Panc1 (cell line): ENCODE measurements at places on chromosomes 7 and 10.
A peak's percentile ranks its signal among the peaks of the same experiment; 100 is the strongest.

DNA sequence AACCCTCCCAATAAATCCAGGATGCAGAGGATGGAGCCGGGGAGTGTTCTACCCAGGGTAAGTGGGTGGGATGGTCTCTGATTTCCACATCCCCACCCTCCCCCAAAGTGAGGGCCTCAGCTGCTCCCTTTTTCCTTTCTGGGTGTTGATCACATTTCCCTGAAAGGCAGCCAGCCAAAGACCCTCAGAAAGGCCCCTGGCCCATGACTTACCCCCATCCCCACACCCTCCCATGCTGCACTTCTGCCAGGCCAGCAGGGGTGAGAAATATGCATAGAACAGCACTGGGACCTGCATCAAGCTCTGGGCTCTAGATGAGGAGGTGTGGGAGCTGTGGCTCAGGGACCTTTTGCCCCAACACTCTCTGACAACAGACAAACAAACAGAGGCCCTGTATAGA lies 927.3 kb upstream of the ZNF722 start:
- DNase-seq: no peak

GRCh38 chr10:91593834-91594233 lies 39.0 kb downstream of the PPP1R3C start:
- no peak for DNase-seq

DNA sequence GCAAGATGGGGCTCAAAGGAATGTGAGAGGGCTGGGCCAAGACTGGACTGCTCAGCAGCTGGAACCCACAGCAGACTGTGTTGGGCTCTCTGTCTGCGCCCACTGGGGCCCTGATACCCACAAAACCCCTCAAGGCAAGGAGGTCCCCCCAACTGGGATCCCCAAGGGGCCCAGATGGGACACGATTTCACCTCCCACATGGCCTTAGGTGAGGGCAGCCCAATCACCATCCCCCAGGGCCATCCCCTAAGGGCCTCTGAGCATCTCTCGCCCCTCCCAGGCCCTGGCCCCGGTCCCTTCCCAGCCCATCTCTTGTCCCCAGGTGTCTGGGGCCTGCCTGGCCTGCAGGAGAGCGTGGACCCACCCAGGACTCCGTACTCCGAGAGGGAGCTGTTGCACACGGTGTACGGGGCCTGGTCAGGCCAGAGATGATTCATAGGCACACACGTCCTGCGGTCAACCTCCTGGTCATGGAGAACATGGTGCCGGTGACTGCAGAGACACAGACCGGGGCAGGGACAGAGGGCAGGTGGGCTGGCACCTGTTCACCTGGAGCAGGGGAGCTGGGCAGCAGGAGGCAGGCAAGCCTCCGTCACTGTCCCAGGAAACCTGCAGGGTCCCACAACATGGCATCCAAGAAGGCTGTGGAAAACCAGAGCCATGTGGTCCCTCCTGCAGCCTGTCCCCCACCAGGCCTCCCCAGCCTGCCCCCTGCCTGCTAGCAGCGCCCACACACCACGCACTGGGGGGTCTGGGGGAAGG lies 21.6 kb downstream of the OGDHL start:
- no peak for DNase-seq

GRCh38 chr10:76976142-76976541 lies 661.5 kb downstream of the KCNMA1 start:
- DNase-seq: no peak

DNA sequence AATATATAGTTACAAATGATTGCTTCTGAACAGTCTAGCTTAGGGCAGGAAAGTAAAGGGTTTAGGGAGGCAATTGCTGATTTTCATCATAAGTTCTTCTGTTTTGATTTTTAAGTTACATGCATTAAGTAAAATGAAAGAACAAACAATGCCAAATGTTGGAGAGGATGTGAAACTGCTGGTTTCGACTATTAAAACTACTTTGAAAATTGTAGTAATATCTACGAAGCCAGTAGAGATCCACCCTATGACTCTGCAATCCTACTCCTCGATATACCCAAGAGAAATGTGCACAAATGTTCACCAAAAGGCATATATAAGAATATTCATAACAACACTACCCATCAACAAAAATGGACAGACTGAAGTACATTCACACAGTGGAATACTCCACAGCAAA lies 24.3 kb downstream of the PDZD8 start:
- DNase-seq: no peak

DNA sequence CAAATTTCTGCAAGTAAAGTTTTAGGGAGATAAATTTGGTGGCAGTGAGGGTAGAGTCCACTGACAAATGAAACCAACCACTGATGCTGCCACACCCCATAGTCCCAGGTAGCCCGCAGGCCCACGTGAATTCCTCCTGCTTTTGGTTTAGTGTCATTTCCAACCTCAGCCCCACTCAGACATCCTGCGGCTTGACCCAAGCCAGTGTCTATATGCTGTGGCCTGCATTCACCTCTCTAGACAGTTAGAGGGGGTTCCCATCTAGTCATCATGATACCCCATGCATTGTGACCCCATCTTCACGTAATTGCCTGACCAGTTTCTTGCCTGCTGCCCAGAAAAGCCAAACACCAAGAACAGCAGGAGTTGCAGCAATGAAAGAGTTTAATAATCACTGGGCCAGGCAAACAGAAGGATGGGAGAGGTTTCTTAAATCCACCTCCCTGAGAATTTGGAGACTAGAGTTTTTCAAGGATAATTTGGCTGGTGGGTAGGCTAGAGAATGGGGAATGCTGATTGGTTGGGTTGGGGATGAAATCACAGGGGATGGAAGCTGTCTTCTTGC lies 332.0 kb upstream of the GALNT17 start:
- no peak for DNase-seq

GRCh38 chr7:30087371-30087770 lies 47.4 kb upstream of the MTURN start:
- DNase-seq: no peak

- DNase-seq: no peak
These were observed 153.9 kb downstream of the AGMO start for GRCh38 chr7:15407910-15408309.

GRCh38 chr10:74846958-74847357 lies 20.6 kb downstream of the KAT6B start:
- DNase-seq: no peak

DNA sequence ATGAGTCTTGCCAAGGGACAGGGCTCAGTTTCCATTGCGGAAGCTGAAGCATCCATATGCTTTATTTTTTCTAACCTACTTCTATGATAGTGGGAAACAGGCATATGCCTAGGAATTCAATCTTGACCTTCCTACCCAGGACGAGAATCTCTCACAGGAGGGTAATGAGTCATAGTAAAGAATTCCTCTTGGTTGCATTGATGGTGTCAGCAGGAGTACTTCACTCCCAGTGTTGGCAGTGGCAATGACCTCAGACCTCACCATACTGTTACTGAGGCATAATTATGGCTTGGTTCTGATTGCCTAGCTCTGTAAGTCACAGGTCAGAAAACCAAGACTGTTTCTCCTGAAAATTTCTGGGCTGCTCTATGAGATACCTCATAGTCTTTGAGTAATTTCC lies 552.9 kb downstream of the ARL4A start:
- DNase-seq: peak; percentile 59

DNA sequence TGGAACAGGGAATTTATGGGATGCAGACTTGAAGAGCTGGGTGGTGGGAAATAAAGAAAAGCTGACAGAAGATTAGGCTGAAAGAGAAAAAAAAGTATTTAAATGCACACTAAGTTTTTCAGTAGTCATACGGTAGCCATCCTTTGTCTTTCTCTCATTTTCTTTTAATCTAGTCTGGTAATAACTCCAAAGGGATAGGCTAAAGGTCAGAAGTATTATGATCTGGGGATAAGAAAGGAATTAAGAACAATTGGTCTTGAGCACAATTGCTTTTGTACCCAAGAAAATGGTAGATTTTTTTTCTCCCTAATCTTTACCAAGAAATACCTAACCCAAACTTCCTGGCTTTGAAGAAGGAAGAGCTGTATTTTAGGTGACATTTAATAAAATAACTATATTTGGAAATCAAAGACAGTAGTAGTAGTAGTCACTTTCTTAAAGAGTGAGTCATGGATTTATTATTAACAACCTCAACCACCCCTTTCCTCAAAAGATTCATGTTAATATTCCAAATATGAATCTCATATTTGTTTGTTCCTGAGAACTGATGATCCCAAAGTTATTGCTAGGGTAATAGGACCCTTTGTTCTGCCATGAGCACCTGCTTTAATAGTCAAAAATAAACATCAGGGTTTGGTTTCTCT lies 120.2 kb upstream of the ODAD2 start:
- no peak for DNase-seq

GRCh38 chr10:79131836-79132631 lies 63.3 kb downstream of the ZMIZ1 start:
- no peak for DNase-seq

DNA sequence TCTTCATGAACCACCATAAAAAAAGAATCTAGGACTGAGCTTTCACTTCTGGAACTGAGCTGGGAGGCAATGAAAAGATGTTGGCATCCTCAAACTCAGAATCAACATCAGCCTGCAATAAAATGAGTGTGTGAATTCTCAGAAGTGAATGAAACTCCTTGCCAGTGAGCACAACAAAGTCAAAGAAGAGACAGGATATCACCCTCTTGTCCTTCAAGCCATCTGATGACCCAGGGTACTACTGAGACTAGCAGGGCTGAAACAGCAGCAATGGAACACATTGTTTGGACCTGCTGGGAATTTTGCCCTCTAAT lies 13.0 kb downstream of the SLC25A13 start:
- DNase-seq: no peak

- no peak for DNase-seq
These were observed 36.5 kb downstream of the GLUD1 start for GRCh38 chr10:87058171-87058570.

DNA sequence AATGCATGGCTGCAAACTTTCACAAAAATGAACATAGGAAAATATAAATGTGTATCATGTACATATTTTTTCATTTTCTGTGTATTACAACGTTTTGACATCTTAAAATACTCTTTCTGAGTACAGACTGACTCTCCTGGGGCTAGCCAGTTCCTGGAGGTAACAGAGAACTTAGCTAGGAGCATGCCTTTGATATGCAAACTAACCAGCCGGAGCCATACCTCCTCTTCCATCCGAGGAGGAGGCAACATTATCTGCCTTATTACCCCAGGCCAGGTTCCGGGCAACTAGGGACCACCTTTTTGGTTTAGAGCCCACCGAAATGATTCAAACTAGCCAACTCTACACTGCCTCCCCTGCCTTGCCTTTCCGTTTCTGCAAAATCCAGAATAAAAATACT lies 33.7 kb upstream of the HECW1 start:
- DNase-seq: no peak

GRCh38 chr10:9860045-9860444 lies 1157.6 kb upstream of the CELF2 start:
- DNase-seq: no peak

- no peak for DNase-seq
These were observed 103.8 kb downstream of the DGKI start for GRCh38 chr7:137743021-137743420.

- no peak for DNase-seq
These were observed 181.3 kb upstream of the FOXK1 start for GRCh38 chr7:4500812-4501211.

DNA sequence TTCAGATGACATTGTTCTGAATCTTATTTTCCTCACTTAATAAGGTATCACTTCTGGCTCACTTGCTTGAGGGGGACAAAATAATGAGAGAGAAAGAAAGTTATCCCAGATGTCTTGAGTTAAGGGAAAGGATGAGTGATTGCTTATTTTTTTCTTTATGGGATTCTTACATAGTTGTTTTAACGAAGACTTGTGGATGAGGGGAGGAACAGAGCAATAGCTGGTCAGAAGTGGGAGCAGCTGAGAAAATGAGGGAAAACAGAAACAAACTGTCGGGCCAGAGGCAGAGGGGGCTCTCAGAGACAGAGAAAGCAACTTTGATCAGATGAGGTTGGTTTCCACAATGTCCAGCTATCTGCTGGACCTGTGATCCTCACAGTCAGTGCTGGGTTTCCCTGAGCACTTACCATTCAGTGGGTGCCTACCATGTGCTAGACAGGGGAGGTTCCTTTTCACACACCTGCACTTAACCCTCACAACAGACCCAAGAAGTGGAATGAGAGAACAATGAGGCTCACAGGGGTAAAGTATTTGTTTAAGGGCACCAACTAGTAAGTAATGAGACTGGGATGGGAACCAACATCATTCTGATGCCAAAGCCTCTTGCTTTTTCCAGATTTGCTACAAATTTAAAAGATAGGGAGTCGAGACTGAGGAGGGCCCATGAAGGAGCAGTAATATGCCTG lies 64.2 kb downstream of the BICC1 start:
- no peak for DNase-seq

GRCh38 chr10:61937631-61938351 lies 36.3 kb downstream of the ARID5B start:
- no peak for DNase-seq

DNA sequence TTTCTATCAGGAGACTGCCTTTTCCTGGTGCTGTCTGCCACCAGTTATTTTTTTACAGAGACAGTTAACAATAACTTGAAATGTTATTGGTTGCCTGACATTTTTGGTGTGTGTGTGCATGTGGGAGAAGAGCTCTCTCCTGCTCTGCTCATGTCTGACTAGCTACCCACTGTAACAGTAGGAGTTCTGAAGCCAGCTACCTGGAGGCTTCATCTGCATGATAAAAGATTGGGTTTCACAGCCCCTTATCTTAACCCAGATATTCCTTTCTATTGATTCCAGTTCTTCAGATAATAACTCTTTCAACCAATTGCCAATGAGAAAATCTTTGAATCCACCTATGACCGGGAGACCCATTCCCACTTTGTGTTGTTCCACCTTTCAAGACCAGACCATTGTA lies 237.4 kb upstream of the PPP1R3A start:
- DNase-seq: no peak

GRCh38 chr7:644381-645305 lies 81.9 kb upstream of the DNAAF5 start:
- no peak for DNase-seq

GRCh38 chr7:7223250-7223649 lies 40.9 kb downstream of the C1GALT1 start:
- no peak for DNase-seq

- no peak for DNase-seq
These were observed 1.1 kb upstream of the VOPP1 start for GRCh38 chr7:55573234-55573900.

DNA sequence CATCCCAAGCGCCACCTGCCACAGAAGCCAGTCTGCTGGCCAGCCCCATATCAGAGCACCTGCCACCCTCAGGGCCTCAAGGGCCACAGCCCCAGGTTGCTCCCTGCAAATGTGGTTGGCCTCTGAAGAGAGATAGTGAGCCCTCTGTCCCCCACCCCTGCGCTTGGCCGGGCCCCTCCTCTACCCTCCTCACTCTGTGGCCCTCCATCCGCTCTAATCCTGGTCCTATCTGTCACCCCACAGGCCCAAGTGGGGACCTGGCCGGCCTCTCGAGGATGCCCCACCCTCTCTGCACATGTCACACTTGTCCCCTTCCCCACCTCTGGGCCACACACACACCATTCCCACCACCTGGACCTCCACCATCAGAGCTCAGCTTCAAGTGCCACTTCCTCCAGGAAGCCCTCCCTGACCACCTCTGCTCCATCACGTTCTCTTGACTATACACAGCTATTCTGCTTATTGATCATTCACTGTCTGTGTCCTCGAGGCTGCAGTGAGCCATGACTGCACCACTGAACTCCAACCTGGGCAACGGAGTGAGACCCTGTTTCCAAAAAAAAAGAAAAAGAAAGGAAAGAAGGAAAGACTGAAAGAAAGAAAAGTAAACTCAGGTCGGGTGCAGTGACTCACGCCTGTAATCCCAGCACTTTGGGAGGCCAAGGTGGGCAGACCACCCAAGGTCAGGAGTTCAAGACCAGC lies 42.4 kb downstream of the TNRC18 start:
- no peak for DNase-seq

GRCh38 chr7:134632937-134633540 lies 13.6 kb upstream of the BPGM start:
- no peak for DNase-seq

- no peak for DNase-seq
These were observed 105.8 kb upstream of the ANK3 start for GRCh38 chr10:60495338-60496055.
